ENCODE measurements at places on chromosomes 5 and 9.

DNA sequence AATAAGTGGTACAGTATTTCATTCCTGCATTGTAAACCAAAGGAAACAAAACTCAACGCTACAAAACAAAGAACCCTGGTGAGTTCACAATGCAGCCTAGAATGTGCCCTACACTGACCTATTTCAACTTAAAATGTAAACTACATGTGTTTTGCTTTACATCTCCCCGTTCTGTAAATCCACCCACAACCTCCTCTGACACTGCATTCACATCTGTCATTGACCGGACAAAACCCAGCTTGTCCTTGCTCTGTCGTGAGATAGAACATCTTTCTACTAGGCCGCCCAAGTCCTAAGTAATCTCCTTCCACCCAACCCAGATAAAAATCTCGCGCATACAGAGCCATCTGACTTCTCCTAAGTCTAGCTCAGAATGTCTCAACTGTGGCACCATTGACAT is 6.1 kb upstream of the VLDLR start:
- DNase-seq = no peak

DNA sequence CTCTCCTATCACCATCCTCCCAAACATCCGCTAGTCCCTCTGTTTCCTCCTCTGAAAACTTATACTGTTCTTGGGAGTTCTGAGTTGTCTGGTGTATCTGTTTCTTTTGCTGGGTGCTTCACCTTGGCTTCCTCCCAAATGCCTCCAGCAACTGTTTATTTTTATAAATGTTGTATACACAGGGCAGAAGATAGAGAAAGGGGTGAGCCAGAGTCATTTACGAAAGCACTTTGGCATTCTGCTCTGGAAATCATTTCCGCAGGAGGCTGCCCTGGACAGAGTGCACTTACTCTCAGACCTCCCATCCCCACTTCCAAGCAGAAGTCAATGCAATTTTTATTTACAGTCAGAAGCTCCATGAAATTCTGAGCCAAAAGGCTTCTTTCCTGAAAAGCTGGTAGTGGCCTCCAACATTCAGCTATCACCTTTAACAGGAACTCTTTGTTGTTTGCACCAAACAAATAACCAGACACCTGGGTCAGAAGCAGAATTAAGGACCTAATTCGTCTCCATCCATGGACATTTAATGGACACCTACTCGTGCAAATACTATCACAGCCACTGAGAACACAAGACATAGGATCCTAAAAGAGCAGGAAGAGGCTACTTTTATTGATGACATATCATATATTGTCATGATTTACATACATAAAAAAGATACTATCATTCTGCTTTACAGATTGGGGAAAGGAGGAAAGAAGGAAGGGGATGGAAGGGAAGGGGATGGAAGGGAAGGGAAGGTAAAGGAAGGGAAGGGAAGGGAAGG is 229.5 kb upstream of the PAPPA start:
- no peak for DNase-seq

DNA sequence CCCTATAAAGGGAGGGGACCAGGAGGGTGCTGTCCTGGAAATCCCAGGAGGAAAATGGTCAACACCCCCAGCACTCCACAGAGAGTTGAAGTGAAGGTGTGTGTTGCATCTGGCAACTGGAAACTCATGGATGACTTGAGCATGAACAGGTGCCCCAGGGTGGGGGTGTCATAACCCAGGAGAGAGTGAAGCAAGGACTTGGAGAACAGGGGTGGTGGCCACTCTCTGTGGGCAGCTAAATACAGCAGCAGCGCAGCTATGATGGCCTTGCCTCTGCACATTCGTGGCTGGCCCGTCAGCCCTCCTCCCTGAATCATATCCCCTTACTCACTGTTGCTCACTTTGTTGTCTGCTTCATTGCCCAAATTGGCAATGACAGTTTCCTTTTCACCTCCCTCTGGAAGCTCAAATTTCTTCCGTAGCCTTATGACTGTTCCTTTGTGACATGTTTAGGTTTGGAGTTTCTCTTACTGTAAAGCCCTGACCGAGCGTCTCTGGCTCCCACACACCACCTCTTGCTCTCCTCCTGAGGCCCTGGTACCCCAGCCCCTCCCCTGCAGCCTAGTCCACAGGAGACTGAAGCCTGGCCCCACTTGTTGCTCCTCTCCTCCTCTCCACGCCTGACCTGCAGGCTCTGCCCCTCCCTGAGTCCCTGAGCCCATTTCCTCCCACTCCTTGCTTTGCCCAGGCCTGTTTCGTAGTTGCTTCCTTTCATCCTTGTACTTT is 185.8 kb downstream of the CD180 start:
- DNase-seq = no peak

DNA sequence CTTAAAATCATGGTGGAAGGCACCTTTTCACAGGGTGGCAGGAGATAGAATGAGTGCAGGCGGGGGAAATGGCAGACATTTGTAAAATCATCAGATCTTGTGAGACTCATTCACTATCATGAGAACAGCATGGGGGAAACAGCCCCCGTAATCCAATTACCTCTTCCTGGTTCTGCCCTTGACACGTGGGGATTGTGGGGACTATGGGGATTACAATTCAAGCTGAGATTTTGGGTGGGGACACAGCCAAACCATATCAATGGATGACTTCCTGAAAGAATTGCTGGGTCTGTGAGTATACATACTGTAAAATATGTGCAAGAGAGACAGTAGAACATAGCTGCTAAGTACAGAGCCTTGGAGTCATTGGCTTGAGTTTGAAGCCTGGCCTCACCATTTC is 47.0 kb downstream of the KIAA1958 start:
- no peak for DNase-seq

GRCh38 chr9:7970681-7971330 is 171.2 kb upstream of the DMAC1 start:
- no peak for DNase-seq

DNA sequence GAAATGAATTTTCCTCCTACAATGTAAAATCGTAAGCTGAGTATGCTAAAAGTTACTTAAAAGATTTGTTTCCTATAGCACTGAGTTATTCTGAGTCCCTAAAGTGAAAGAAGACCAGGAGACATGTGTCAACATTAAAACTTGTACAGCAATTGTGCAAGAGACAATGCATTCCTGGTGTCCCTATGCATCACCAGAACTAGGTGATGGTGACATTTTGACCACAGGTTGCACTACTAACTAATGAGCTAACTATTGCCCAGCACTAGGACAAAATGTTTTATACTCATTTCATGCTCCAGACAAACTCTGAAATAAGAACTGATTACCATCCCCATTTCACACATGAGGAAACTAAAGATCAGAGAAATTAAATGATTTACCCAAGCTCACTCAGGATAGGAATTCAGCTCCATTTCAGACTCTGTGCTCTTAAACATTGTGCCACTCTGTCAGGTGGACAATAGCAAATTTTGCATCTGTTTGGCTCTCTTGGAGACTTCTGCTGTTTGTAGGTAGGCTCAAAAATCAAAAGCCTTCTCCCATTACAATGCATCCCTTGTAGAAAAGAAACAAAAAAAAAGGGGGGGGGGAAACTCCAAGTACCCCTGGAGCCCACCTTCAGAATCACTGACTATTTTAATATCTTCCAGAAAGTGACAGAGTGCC is 269.2 kb downstream of the ACTL7B start:
- no peak for DNase-seq

DNA sequence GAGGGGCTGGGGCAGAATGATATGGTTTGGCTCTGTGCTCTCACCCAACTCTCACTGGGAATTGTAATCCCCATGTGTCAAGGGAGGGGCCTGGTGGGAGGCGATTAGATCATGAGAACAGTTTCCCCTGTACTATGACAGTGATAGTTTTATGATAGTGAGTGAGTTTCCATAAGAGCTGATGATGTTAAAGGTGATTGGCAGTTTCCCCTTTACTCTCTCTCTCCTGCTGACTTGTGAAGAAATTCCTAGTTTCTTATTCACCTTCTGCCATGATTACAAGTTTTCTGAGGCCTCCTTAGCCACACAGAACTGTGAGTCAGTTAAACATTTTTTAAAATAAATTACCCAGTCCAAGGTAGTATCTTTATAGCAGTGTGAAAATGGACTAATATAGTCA is 120.4 kb upstream of the CDH9 start:
- no peak for DNase-seq
